Fibroblast of skin of scalp (primary cell): ENCODE measurements at places on chromosomes 7 and 10.

DNA sequence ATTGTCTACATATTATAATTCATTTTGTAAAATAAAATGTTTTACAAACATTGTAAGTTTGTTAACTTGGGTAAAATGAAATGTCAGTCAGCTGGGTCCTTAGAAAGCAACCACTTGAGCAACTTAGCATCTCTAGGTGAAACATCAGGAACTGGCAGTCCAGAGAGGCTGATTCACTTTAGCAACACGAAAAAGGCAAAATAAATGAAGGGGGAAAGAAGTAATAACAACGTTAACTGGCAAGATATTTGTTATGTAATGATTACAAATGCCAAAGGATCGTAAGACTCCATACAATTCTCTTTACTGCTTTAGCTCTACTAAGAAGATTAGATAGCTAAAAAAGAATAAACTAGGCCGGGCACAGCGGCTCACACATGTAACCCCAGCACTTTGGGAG lies 5.0 kb downstream of the PDZD8 start:
- DNase-seq, result no peak

GRCh38 chr10:117462424-117462792 lies 80.1 kb upstream of the EMX2 start:
- no peak for DNase-seq

DNA sequence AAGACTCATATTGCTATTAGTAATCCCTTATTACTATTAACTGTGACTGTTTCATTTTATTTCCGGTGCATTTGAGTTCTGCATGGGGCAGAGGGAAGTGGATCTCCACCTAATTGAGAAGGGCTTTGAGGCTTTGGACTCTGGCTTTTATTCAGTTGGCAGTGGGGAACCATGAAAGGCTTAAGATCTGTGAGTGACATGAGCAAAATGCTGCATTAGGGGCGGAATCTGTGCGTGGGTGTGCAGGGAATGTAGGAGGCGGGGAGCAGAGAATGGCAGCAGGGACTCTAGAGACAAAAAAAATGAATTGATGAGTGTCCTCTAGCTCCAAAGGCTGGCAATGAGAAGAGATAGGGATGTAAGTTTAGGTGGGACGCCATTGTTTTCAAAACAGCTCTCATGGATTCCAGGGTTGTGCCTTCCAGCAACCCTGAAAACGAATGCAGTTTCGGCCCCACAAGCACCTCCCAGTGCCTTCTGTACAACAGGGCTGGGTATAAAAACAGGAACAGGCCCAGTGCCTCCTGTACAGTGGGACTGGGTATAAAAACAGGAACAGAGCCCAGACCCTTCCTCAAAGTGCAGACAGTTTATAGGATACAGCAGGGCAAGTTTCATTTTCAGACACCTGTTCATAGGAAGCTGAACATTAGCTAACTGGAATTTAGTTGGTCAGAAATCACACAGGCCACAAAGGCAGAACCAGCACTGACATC lies 663.3 kb upstream of the FOXK1 start:
- DNase-seq, result no peak

DNA sequence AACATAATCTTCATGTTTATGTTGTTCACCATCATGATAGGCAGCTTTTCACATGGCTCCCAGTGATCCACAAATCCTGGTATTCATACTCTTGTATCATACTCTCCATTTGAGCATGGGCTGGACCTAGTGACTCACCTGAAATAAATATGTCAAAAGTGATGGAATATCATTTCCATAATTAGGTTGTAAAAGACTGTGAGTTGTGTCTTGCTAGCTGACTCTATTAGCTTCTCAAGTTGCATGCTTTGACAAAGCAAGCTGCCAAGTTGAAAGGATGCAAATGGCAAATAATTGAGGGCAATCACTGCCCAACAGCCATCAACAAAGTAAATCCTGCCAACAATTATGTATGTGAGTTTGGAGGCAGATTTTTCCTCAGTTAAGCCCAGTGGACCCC lies 300.4 kb downstream of the AHR start:
- no peak for DNase-seq

DNA sequence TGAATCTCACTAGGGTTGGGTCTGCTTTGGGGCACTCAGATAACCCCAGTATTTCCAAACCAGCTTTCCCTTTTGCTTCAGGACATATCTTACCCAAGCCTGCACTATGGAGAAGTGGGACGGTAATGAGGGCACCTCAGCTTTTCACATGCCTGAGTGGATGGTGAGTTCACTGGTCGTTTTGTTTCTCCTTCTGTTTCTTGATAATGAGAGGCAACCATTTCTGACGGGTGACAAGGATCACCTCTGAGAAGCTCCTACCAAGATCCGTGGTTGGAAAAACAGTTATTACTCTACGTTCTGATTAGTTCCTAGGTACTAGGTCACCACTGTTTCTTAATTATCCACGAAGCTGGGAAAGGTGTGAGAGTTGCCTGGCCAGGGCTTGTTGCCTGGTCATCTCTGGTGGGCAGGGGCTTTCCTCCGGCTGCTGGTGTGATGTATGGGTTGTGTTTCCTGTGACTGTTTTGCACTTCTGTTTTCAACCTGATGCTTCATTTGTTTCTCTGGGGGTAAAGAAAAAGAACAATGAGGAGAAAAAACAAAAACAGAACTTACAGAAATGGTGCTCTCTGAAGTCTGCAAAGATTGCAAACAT lies 65.7 kb upstream of the STRIP2 start:
- no peak for DNase-seq

GRCh38 chr10:92590623-92591549 lies 2.0 kb upstream of the KIF11 start:
- DNase-seq, result peak; percentile 62

GRCh38 chr7:121328508-121329190 lies at the start of gene WNT16:
Gene WNT16, plus strand, starts transcription at chr7:121329000. Its CDS starts 293 bp downstream, at chr7:121329293.
- no peak for DNase-seq

- DNase-seq, result no peak
Observed at GRCh38 chr7:2970861-2971260, 72.8 kb downstream of the CARD11 start.

- DNase-seq, result no peak
Observed at GRCh38 chr10:112146799-112147198, 36.8 kb downstream of the GPAM start.

DNA sequence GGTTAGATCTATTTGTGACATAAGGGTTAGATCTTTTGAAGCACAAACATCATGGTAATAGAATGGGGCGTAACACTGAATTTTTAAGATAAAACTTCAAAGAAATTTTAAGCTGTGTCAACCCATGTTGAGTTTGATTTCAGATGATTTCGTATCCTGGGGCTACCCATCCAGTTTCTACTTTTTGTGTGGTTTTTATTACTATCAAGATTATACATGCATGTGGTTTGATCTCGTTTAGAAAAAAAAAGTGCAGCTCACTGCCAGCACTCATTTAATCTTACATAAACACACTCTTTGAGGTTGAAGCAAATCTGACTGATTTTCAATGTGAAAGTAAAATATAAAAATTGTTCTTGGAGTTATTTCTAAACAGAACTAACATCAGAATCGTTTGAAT lies 140.8 kb upstream of the GRB10 start:
- no peak for DNase-seq

- no peak for DNase-seq
Observed at GRCh38 chr7:140084972-140085371, 22.2 kb upstream of the PARP12 start.

GRCh38 chr10:114279901-114280644 lies 41.0 kb downstream of the VWA2 start:
- DNase-seq, result no peak

DNA sequence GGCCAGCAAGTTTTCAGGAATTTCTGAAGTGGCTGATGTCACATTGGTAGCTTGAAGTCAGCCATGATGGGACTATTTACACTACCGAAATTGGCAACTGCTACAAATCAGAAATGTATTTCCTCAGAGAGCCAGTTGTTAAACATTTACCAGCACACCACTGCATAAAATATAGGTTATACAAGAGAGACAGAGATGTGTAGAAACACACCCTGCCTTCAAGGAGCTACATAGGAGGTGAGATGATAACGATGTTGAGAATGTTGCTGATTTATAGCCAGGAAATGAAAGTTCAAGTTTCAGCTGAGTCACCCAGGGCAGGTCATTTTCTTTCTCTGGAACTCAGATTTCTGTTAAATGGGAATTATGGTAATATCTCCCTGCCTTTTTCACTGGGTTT lies 46.0 kb upstream of the TCF7L2 start:
- DNase-seq, result peak; percentile 30

DNA sequence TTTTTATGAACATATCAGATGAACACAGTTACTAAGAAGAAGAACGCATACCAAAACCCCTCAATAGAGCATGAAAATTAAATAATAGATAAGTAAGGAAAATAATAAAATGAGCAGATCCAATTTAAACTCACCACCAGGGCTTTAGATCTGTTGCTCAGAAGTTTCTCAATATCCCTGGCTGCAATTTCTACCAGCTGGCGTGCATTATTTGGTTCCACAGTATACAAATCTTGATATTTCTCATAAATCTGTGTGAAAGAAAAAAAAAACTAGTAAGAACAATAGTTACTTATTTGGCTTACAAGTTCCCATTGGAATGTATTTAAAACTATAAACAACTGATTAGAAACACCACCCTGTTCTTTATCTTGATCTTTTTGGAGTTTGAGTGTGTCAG lies 108.6 kb downstream of the CACNA2D1 start:
- no peak for DNase-seq

- no peak for DNase-seq
Observed at GRCh38 chr7:3005257-3005656, 38.4 kb downstream of the CARD11 start.

- no peak for DNase-seq
Observed at GRCh38 chr10:5658871-5659618, 7.3 kb downstream of the ASB13 start.

- DNase-seq, result peak; percentile 79
Observed at GRCh38 chr10:126504063-126504760, 115.9 kb upstream of the ADAM12 start.

GRCh38 chr10:111077479-111077784 lies 603 bp downstream of the ADRA2A start:
- DNase-seq, result no peak

GRCh38 chr7:22728401-22729029 lies 1.5 kb downstream of the IL6 start:
- DNase-seq, result peak; percentile 54

DNA sequence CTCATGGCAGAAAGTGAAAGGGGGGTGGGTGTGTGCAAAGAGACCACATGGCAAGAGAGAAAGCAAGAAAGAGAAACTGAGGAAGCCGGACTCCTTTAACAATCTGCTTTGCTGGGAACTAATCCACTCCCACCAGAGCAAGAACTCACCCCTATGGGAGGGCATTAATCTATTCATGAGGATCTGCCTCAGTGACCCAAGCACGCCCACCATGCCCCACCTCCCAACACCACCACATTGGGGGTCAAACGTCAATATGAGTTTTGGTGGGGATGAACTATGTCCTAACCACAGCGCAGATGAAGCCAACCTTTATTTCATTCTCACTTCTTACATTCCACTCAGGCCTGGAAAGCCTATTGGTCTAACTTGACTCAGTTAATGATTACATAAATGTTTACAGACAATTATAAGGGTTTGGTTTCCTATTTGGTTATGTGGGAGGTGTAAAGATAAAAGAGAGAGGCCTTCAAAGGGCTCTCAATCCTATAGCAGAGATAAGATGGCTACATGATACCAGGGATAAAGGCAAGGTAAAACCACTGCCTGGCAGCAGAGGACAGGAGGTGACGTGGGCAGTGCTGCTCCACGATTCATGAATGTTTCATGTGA lies 601.8 kb downstream of the PARD3 start:
- no peak for DNase-seq

DNA sequence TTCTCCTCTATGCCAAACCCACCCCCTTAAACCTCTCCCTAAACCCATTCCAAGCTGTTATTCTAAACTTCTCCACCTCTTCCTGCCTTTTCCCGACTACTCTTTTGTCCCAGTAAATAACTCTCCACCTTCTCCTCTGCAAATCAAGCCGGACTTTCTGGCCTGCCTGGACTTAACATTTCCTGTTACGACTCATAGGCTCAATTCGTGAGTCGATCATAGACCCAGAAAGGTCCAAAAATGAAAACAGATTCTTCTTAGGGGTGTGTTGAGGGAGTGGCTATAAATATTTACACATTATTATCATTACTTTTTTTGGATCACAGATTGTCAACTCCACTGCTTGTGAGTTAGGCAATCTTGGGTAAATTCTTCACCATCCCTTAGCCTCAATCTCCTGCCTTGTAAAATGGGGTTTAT lies 59.0 kb upstream of the HABP2 start:
- DNase-seq, result peak; percentile 47

GRCh38 chr7:44867073-44867995 lies 18.0 kb downstream of the PURB start:
- peak; percentile 79 for DNase-seq

DNA sequence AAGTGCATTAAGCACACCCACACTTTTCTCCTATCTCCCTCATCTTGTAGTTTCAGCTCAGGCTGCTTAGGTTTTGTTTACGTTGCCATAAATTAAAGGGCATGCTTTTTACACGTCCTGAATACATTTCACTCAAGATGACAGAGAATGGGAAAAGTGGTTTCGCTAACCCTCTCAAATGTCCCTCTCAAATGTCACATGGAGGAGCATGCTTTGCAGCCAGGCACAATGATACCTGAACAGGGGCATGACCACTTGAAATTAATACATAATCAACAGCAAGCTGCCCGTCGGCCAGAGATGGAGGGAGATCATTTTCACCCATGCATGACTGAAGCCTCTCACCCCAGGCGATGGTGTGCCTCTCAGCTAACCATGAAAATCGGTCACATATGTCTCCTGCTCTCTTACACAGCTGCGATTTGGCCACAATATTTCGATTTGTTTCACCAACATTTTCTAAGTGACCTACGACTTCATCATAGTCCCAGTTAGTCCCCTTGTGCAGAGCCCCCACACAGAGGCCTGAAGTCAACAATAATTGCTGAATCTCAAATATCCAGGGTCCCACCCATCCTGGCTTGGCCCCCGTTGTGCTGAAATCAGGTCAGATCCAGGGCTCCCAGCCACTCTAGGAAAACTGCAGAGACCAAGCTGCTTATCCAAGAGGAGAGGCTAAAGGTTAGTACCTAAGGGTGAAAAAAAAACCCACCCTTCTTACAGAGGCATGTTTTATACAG lies 373.9 kb upstream of the NFE2L3 start:
- DNase-seq, result no peak

DNA sequence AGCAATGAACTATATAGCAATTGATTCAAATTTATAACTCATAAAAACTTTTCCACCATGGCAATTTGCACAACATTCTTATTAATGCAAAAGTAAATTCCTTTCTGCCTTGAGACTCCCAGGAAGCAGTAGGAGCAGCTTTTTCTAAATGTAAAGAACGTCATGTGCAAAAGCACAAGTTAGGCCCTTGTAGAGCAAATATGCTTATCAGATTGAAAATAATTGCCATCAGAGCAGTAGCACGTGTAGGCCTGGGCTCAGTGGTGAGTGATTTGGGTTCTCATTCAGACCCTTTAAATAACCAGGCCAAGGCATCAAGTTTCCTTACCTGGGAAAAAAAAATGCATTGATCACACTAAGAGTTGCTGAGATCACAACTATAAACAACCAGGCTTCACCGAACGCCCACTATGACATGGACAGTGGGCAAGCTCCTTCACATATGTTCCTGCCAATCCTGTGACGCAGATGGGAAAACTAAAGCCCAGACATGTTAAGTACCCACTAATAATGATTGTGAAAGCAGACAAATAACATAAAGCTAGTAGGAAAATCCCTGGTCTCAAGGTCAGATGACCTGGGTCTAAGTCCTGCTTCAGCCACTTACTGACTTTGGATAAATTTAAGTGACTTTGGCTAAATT lies 22.1 kb upstream of the SAR1A start:
- DNase-seq, result no peak
